ENCODE measurements at places on chromosomes 4 and X.

DNA sequence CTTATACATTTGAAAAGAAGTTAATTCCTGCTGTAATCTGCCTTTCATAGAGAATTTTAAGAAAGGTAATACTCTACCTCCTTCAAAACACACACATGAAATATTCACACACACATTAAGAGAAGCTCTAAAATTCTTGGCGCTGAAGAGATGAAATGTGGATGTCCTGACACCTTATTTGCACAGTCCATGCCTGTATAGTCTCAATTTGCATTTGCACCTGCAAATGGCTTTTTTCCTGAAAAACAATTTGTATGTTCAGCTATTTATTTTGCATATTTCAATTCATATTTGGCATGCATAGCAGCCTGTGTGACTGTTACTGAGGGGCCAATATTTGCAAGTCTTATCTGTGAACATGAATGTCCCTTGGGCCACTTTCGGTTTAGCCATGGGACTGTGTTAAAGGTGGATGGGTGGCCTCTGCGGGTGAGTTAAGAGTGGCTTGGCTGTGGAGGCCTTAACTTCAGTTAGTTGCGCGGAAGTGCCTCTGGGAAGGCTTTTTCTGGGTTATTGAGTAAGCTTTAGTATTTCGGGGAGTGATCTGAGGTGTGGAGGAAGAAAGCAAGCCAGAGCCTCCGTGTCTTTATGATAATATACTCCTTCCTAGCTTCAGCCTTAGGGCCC lies 443.3 kb upstream of the FAT1 start:
- DNase-seq: no peak

GRCh38 chr4:66279084-66279483 lies 608.8 kb upstream of the EPHA5 start:
- DNase-seq: no peak

DNA sequence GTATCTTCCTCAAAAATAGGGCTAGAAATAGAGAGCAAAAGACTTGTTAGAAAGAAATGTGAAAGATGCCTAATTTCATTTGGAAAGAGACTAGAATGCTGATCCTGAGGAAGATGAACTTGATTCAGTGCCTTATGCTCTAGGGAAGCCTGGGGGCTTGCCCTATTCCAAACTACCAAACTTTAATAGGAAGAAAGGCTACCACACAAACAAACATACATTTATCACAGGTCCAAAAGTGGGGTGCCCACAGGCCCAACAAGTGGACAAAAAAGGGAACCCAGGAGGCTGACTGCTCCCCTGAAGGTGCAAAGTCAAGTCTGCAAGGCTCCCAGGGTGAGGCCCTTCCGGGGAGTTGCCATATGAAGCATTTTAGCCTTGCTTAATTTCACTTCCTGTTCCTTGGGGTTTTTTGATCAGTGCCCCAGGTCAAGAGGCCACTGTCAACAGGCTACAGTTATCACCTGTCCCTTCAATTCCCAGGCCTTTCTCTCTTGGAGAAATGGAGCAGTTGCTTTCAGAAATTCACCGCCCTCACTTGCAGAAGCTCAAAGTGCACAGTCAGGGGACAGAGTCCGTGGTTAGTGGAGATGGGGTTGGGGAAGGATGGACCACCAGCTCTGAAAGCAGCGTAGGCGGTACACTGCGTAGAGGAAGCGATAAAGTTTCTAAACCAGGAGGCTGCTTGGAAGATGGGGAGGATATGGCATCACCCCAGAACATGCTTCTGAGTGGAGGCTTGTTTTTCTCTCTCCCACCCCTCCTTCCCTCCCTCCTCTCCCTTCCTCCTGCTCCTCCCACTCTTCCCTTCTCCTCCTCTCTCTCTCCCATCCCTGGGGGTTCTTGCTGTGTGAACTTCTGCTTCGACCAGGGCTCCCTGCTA lies 36.4 kb downstream of the TMEM154 start:
- DNase-seq: no peak

DNA sequence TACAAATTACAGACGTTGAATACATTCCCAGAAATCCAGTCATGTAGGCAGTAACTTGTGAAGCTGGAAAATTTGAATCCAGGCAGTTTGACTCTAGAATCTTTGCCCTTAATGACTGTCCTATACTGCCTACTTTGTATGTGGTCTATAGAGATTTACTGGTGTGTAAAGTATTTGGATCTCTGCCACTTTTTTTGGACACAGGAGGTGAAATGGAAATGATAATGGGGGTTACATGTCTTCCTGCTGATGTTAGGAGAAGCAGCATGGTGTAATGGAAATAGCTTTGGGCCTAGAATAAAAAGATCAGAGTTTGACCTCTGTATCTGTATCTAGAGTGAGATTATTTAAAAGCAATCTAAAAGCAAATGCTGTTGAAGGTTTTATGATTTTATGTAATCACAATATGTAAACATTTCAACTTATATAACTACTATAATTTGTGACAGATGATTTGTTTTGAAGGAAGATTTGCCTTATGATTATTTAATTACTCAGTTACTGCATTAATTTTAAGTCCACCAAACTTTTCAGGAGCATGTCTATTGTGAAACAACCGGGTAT lies 3.3 kb downstream of the COL4A5 start:
- DNase-seq: no peak

GRCh38 chr4:119189638-119190037 lies 22.9 kb upstream of the USP53 start:
- DNase-seq: no peak

- DNase-seq: no peak
Observed at GRCh38 chr4:98573791-98574190, 84.6 kb downstream of the TSPAN5 start.

- no peak for DNase-seq
Observed at GRCh38 chr4:143085224-143085623, 99.5 kb upstream of the USP38 start.

All from T follicular helper cell (primary cell).